Stimulated activated CD8-positive, alpha-beta memory T cell treated with anti-CD3 and anti-CD28 coated beads, Interleukin-12 subunit alpha, Interleukin-12 subunit beta, amount 100 ng/mL, for 1 hour (primary cell): ENCODE measurements at places on chromosomes 3 and 15.

GRCh38 chr3:158696618-158697017 is 24.2 kb upstream of the LXN start:
- no peak for DNase-seq

- DNase-seq, result no peak
These were observed 611.5 kb downstream of the AGBL1 start for GRCh38 chr15:86691091-86691663.

GRCh38 chr3:149067883-149068282 is 18.4 kb downstream of the HLTF start:
- no peak for DNase-seq

DNA sequence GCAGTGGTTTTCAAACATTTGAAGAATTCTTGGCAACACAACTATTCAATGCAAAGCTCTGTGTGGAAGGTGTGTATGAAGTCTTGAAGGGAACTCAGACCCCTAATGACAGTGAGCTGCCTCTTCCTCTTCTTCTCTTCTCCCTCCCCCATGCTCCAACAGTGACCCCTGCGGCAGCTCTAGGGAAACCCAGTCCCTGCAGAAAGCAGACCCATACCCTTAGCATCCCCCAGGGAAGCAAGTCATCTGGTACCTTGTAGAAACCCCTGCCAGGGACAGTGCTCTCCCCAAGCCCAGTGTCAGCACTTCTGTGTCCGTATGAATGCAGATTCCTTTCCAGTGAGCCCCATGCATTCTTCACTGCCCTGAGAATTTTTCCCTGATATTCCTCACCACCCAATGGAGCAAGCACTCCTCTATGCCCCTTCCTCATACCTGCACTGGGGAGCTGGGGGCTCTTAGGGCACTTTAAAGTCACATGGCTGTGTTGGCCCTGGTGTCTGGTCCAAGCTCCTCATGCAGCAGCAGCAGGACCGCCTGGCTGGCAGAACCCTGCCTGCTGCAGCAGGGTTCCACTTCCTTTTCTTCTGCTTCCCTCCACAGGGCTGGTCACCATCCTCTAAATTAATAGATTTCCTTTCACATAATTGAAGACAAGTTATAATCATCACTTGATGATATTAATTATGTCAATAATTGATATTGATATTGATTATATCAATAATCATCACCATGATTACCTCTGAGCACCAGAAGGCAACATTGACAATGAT is 442.5 kb downstream of the EPHB1 start:
- DNase-seq, result no peak

DNA sequence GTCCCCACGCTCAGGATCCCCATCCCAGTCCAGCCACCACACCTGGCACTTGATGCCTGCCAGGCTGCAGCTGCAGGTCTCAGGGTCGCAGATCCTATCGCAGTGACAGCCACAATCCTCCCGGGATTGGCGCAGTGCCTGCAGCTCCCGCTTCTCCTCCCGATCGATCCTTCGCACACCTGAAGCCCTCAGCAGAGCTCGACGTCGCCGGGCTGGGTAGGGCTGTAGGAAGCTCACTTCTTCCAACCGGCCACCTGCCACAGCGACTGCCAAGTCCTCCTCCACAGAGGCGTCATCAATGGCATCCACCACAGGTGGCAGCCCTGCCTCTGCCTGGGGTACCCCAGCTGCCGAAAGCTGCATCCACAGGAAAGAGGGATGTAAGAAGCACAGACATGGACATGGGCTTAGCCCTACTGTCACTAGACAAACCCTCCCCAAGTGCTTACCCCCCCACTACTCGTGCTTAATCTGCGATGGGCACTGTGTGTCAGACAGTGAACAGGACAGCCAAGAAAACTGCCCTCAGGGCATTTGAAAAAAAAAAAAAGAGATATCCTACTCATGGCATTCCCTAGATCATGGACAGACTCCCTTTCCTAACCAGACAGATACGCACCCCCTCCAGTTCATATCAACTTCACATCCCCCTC is 9.2 kb downstream of the CSRNP1 start:
- DNase-seq, result no peak

DNA sequence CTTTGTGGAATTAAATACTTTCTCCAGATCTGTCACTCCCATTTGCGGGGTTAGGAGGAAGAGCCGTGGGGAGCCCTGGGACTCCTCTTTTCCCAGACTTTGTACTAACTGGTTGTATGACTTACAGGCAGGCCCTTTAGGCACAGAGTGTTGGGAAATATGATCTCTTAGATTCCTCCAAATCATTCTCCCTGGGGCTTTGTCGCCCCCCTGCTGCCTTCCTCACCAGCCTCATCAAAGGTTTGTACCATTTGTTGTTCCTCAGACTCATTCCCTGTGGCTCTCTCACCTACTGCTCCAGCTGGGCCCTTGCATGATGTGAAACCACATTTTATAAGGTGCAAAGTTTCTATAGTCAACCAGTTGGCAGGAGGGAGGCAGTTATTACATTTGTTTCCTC is 56.4 kb downstream of the CRYGS start:
- no peak for DNase-seq

DNA sequence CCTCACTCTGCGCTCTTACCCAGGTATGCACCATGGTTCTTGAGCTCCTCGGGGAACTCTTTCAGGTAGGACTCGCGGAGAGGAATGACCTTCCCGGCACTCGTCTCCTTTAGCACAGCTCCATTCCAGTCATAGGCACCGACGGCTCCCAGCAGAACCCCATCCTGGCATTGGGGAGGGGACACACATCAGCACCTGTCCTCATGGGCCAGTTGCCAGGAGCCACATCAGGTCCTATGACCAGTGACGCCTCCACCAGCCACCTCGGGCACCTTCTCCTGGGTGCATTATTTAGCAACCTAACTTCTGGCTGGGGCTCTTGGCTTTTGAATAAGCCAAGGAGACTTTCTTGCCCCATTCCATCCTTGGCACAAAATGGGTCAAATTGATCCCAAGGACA is 61.9 kb downstream of the FEM1B start:
- DNase-seq, result no peak

DNA sequence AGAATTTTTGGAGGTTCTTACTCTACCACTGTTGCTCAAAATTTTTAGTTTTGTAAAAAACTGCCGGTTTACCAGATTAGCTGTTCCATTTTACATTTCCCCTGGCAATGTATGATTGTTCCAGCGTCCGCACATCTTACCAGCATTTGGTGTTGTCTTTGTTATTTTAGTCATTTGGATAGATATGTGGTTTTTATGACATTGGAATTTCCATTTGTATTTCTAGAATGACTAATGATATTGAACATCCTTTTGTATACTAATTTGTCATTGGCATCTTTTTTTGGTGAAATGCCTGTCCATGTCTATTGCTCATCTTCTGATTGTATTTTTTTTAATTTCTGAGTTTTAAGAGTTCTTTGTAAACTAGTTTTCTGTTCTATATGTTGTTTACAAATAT is 28.5 kb downstream of the LRRC28 start:
- no peak for DNase-seq

DNA sequence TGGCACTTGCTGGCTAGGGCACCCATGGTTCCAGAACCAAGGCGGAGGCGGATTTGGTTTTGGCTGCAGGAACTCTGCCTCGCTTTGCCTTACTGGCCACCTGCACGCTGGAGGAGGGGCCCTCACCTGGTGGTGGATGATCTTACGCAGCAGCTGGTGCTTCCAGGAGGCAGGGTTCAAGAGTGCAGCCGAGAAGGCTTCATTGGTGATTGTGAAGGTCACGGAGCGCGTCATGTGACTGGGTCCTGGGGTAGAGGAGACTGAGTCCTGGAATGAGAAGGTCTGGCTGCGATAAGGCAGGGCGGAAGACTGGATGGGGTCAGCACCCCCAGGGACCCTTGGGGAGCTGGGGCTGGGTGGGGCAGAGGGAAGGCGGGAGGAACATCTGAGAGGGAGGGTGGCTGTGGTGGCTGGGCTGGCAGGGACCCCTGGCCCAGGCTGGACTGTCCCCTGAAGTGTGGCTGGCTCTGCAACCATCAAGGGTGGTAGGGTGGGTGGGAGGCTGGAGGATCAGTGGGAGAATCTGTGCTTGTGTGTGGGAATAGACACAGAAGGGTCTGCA is 25.8 kb upstream of the GOLGA6C start:
- DNase-seq, result no peak

DNA sequence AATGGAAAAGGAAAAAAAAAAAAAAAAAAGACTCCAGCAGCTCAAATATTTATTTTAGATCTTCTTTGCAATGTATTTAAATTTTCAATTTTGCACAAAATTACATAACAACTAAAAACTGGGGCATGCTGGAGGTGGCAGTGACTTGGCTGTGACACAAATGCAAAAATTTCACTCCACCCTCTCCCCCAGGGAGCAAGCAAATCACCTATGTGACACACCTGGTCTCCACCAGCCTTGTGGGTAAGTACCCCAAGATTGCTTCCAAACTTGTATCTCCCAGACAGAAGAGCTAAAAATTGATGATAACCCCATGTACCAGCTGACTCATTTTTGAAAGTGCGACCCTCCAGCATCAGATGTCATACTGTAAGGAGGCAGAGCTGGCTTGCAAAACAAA is 32.0 kb downstream of the UBE3A start:
- no peak for DNase-seq

GRCh38 chr3:45611628-45612081 is 17.1 kb downstream of the LIMD1 start:
- no peak for DNase-seq
